ENCODE measurements at places on chromosomes 7 and 10.

DNA sequence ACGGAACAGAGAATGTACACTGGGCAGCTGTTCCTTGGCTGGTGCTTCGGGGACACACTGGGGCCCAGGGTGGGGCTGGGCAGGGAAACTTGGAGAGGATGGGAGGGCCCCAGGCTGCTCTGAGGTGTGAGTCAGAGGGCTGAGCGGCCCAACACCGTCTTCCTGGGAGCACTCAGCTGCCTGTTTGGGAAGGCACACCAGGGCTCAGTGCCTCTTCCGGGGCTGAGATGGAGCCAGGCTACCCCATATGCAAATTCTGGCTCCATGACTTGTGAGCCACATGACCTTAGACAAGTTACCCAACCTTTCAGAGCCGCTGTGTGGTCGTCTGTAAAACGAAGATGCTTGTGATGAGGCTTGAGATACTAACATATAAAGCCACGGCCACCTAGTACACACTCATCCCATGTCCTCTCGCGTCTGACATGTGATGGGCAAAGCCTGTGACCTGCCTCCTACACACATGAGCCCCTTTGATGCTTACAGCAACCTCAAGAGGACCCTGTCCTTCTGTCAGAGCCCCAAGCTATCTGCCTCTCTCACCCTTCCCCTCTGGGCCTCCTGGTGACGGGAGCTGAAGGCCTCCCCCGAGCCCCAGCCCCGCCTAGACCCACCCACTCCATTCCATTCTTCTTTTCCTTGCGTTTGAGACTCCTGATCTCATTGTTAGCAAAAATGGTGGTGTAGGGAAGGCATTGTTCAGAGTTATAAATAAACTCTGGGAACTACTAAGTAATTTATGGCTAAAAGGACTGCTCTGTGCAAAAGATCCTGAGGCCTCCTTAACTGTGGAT, 26.1 kb downstream of the KLRG2 start:
- no peak for DNase-seq

DNA sequence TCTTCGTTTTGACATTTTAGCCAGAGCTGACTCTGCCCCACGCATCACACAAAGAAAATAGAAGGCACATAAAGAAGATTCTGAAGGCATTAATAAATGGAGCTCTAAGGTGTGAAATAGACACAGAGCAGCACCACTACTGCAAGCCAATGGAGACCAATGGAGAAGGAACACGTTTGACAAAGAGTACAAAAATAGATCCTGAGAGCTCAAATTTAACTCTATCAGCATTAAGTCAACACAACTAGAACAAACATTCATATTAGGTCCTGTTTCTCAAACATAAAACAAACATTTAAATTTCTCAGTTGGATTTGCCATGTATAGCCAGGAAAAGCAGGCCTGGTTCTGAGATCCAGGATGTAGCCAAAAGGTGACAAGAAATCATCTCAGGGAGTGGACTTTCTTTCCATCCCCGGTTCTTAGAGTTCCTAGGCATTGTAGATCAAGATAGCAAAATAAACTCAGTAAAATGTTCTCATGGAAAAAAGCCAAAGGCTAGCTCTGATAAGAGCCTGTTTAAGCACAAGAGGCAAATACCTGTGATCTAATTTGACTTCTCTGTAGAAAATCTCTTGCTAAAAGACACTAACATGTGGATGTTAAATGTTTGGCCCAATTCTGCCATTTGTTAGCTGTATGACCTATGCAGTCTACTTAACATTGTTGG, 174.2 kb upstream of the VIPR2 start:
- no peak for DNase-seq

DNA sequence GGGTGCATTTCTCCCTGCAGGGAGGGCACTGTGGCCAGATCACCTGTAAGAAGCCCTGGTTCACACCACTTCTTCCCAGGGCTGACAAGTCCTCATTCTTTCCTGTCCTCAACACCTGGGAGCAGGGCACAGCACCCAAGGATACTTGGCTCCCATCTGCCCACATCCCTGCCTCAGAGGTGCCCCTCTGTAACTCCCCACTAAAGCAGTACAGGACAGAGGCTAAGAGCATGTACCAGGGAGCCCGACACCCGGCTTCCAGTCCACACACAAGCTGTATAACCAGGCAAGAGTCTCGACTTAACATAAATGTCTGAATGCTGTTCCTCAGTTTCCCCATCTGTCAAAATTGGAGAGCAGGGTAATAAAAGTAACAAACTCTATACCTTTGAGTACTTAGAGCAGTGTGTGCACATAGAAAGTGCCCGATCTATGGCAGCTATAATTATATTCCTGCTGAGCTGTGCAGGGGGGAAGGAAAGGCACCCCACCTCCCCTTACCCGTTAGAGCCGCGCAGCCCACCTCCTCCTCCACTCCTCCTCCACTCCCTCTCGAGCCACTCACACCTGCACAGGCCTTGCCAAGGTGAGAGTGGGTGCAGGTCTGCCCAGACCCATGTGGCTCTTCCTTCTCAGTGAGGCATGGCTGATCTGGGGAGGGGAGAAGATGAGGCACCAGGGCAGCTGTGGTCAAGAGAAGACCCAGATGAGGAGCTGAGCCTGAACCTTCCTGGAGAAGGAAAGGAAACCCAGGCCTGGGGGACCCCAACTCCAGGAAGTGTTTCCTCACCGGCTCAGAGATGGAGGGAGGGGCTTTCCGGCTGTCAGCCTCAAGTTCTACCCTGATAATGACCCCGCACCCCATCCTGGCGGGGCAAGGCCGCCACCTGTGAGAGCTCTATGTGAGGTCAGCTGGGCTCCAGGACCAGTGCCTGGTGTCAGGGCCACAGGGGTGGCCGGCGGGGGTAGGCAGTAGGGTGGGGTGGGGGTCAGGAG, 22.6 kb downstream of the PODXL start:
- no peak for DNase-seq

DNA sequence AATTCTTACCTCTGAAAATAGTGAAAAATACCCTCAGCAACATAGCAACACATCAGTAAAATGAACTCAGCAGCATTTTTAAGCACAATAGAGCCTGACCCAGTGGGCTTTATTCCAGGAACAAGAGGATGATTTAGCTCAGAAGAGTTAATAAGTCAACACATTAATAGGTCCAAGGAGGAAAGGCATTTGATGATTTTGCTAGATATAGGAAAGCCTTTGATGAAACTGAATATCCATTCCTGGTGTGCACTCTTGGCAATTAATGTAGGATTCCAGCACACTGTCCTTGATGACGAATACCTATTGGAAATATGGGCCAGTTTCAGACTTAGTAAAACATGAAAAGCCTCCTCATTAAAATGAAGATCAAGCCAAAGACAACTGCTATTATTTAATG, 42.5 kb downstream of the RASGEF1A start:
- no peak for DNase-seq

GRCh38 chr10:129410688-129411392, 56.2 kb upstream of the MGMT start:
- DNase-seq = no peak

DNA sequence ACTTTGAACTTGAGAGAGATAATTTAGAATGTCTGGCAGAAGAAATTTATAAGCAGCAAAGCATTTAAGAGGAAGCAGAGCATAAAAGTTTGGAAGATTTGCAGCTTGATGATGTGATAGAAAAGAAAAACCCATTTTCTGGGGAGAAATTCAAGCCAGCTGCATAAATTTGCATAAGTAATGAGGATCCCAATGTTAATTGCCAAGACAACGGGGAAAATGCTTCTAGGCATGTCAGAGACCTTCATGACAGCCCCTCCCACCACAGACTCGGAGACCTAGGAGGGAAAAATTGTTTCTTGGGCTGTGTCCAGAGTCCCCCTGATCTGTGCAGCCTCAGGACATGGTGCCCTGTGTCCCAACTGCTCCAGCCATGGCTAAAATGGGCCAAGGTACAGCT, 263.6 kb upstream of the POT1 start:
- no peak for DNase-seq

DNA sequence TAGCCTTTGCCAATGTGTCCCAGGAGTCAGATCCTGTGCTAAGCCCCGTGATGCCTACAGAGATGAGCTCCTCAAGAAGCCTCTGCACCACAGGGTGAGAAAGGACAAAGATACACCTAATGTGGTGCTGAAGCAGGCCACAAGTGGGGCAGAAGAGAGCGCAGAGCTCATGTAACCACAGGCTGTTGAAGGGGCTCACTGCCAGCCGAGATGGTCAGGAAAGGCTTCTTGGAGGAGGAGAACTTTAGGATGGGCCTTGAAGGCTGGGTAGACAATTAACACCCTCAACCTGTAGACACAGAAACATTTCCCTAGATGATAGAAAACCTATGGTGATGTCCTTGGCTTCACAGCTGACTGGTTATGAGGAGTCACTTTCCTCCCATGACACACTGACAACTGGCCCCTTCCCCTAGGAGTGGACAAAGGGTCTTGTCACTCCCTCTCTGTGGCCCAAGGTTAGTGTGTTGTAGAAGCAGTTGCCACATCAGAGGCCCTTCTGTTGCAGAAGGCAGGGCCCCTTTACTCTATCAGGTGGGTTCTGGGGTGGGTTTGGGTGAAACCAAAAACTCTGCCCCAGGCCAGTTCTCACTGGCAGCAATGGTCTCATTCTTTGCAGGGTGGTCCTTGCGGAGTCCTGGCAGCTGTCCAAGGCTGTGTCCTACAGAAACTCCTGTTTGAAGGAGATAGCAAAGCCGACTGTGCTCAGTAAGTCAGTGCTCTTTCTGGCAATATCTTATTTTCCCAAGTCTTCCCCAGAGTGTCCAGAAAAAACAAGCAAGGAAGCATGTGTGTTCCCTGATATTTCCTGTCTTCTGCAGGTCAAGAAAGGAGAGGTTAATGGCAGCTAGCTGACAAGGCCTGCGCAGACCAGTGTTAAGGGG, 69.2 kb downstream of the MINDY4 start:
- no peak for DNase-seq

- DNase-seq = peak; percentile 29
Observed at GRCh38 chr10:43846187-43846680, 197.6 kb upstream of the ZNF32 start.

DNA sequence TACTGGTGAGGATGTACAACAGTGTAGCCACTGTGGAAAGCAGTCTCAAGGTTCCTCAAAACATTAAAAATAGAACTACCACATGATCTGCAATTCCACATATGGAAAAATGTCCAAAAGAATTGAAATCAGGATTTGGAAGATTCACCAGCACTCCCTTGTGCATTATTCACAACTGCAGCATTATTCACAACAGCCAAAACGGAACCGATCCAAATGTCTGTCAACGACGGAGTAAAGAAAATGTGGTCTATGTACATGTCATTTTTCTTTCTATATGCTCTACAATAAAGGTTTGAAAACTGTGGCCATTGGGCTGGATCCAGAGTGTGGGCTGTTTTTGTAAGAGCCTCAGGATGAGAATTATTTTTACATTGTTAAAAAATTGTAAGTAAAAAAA, 1206.1 kb upstream of the CELF2 start:
- no peak for DNase-seq

GRCh38 chr7:46253520-46253919, 332.4 kb upstream of the IGFBP3 start:
- DNase-seq = no peak

DNA sequence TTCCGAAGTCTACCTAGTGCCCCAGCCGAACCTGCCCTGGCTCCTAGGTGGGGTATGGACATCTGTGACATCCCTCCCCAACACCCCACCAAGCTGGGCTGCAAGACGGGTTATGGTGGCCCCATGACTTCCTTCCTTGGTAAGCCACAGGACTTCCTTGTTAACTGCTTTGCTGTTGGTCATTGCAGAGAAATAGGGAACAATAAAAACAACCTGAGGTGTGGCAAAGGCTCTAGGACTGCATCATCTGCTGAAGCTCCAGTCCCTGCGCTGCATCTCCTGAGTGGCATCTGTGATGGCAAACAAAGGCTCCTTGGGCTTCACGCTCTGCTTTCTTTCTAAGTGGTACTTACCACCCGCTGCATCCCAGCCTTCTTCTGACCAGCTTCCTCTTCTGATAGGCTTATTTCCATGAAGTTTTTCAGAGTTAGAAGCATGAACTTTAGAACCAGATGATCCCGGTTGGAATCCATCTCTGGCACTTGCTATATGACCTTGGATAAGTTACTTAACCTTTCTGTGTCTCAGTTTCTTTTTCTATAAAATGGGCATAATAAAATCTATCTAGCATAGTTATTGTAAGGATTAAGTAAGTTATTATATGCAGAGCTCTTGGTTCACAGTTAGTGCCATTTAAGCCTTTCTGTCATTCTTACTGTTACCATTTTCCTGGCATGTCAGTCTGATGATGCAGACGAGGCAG, 216.8 kb downstream of the RPS24 start:
- no peak for DNase-seq

DNA sequence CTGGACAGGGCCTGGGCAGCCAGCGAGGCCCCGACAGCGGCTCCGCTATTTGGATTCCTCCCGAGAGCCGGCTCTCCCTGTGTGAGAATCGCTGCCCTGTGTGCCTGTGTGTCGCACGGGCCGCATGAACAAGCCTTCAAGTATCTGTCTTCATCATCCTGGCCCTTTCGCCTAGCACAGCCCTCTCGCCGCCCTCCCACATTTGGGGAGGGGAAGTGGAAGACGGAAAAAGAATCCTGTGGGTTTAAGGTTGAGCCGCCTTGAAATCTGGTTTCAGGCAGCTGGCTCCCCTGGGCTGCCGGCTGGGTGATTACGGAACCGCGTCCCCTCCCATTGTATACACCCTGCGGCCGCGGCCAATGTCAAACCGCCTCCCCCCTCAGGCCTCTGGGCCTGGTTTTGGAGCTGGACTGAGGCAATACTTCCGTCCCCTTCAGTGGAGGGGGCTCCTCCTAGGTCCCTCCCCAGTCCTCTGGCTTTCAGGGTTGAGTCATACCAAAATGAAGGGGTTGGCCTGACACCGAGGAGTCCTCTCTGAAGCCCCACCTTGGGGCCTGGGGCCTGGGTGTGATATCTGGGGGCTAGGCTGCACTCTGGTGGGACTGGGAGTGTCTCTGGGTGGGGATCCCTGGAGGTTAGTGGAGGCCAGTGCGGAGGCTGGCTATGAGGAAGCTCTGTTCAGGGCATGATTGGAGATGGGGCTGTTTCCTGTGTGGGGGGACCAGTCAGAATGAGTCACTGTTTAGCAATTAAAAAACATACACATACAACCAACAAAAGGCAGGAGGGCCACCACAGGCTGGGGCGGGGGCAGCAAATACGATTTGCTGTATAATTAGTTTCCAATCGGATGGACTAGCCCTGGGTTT, 1.7 kb downstream of the TRIM8 start:
- peak; percentile 86 for DNase-seq
